ENCODE measurements at places on chromosomes 4 and X. TPM values are rescaled to one million over a fixed set of nuclear protein-coding genes. Genes with fewer than 3 reads are reported as not detected.

DNA sequence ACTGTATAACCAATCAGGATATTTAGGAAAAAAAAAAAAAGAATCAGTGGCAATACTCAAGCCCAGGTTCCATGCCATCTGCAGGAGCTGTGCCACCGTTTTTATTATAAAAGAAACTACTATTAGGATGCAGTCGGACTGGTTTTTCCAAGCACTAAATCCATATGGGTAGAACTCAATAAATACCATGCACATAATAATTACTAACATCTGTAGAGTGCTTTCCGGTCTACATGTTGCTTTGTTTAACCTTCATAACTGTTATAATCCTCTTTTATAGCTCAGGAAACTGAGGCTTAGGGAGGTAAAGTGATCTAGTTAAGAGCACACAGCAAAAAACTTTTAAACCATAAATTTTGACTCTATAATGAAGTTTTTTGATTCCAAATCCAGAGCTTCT, 24.0 kb downstream of the ARSJ start:
- no peak for DNase-seq

DNA sequence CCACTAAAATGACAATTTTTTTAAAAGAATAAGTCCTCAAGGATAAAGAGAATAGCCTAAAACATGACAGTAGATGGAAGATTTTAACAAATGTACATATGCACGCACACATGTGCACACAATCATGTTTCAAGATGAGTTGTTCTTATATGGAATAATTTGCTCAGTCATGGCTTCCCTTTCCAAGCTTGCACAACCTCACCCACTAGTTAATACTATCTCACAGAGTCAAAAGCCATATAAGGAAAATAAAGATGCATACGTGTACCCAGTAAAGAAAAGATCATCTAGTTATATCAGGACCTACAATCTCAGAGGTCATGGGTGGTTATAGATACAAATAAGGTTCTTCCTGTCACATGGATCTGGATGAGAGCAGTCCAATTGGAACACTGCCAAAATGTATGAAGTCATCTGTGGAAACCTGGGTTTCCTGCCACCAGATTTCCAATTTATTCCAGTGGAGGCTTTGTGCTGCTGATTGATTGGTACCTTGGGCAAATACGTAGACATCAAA, 56.1 kb downstream of the FAM13A start:
- DNase-seq: no peak

DNA sequence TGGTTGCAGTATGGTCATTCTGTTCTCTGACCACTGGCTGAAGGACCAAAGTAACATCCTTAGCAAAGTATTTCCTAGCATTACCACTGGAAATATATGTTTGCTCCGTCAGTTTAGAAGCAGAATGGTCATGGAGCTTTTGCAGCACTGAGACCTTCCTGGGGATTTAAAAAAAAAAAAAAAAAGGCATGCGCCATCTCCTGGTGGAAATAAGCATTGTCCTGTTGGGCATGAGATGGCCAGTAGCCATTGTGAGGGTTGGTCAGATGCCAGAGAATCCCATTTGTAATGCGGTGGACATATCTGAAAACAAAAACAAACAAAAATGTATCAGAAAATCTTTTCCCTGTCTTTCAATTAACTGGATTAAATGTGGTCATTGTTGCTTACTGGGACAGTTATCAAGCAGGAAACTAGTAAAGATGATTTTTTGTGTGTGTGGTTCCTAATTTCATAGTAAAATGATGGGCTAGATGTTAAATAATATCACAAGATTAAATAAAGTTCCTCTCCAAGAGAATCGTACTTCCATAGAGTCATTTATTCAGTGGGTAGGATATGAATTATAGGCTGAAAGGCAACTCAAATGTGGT, 139.6 kb downstream of the SOWAHB start:
- no peak for DNase-seq

DNA sequence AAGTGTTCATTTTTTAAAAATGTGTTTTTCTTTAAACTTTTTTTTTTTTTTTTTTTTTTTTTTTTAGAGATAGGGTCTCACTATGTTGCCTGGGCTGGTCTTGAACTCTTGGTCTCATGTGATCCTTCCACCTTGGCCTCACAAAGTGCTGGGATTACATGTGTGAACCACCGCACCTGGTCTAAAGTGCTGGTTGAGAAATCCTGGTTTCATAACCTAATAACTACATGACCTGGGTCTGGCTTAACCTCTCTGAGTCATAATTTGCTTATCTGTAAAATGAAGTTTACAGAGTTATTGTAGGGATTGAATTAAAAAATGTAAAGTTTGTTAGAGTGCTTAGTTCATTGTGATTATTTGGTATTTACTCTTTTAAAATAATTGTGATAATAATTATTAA, 5.2 kb downstream of the HSD17B13 start:
- DNase-seq: no peak

GRCh38 chr4:86948276-86948675, 13.5 kb downstream of the AFF1 start:
- DNase-seq: no peak

DNA sequence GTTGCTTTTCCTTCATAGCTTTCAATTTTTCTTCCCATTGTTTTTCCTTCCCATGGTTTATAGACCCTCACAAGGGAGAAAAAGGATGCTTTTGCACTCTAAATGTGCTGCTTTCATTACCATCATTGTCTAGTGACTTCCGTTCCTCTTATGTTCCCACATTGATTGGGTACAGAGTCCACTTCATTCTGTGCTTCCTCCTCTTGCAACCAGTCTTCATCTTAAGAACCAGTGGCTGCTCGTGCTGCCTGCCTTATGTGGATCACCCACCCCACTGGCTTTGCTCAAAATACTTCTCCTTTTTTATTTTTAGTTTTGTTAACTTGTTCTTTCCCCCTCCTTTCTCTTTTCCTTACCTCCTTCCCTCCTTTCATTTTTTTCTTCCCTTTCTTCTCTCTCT, 76.5 kb upstream of the BOD1L1 start:
- DNase-seq: no peak

RBM47 gene
- total RNA-seq: 0.12 TPM

FABP2 gene
- not detected for total RNA-seq

SLC10A3 gene
- total RNA-seq: 28.9 TPM

RPL10 gene
- total RNA-seq: 2,120 TPM

MAGED4 gene
- total RNA-seq: 119 TPM

All from chondrocyte (in vitro differentiated cells).